Stimulated activated CD4-positive, alpha-beta T cell treated with anti-CD3 and anti-CD28 coated beads, Interleukin-2, amount 100 ng/mL, for 48 hours (primary cell): ENCODE measurements at places on chromosomes 7 and 10.

- no peak for DNase-seq
Measured at GRCh38 chr10:123129618-123130271, 6.0 kb upstream of the HMX3 start.

DNA sequence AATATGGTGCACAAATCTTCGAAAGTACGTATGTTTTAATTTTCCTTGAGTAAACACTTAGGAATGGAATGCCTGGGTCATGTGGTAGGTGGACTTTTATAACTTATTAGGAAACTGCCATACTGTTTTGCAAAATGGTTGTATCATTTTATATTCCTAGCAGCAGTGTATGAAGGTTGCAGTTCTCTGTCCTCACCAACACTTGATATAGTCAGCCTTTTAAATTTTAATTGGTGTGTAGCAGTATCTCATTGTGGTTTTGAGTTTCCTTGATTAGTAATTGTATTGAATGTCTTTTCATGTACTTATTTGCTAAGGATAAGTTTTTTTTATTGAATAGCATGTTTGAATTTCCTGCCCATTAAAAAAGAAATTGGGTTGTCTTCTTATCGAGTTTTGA is 926 bp upstream of the PCBD1 start:
- no peak for DNase-seq

GRCh38 chr7:129210256-129210988 is 14.4 kb upstream of the AHCYL2 start:
- peak; percentile 74 for DNase-seq

DNA sequence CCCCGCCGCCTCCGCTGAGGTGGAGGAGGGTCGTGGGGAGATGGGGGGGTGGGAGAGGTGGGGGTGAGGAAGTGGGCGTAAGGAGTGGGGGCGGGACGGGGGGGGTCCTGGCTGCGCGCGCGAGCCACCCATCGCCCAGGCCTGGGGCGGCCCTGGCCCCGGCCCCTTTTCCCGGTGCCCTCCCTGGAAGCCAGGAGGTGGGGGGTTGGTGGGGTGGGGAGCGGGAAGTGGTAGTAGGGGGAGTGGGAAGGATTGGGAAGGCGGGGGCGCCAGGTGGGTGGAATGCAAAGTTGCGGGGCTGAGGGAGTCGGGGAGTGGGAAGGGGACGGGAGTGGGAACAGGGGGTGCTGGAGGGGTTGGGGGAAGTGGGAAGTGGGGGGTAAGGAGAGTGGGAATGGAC is 319 bp upstream of the MMD2 start:
- no peak for DNase-seq

- no peak for DNase-seq
Measured at GRCh38 chr10:85420501-85421191, 945.9 kb downstream of the GRID1 start.

GRCh38 chr10:74916283-74916682 is 89.9 kb downstream of the KAT6B start:
- no peak for DNase-seq

GRCh38 chr10:61744469-61744868 is 81.7 kb downstream of the CABCOCO1 start:
- no peak for DNase-seq
